ENCODE measurements at places on chromosomes 3 and 15.

- no peak for DNase-seq
Measured at GRCh38 chr3:128307781-128308469, 154.6 kb downstream of the EEFSEC start.

- DNase-seq: no peak
Measured at GRCh38 chr3:3110299-3110630, at the start of gene IL5RA. Gene IL5RA, minus strand, starts transcription at chr3:3110374. Its CDS starts 5,390 bp downstream, at chr3:3104984.

- DNase-seq: no peak
Measured at GRCh38 chr15:31160740-31161495, 59.4 kb upstream of the TRPM1 start.

DNA sequence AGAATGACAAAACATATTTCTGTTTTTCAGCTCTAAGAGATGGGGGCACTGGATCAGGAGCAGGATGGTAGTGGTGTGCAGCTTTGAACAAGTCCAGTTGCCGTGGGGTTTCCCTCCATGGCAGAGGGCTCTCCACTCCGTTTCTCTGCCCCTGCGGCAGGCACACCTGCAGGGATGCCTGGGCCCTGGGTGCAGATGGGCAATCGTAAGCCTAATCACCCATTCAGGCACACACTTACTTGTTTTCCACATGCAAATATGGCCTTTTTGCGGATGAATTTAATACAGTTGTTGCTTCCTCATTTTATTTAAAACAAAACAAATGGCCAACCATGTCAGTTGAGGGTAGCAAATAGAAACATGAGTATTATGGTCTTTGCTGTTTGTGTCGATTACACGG, 85.1 kb downstream of the LPP start:
- no peak for DNase-seq

- no peak for DNase-seq
Measured at GRCh38 chr3:190183121-190183520, 62.4 kb upstream of the P3H2 start.

DNA sequence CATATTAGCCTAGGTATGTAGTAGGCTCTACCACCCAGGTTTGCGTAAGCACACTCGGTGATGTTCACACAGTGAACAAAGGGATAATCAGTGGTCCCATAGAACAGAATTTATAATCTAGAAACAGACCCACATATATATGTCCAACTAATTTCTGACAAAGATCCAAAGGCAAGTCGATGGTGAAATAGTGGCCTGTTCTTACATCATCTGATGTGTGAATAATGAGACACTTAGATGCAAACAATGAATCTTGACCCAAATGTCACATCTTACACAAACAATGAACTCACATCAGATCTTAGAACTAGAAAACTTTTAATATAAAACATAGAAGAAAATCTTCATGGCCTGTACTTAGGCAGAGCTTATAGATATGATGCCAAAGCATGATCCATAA, 17.6 kb upstream of the TM2D3 start:
- DNase-seq: no peak

GRCh38 chr15:35671197-35671596, 125.2 kb upstream of the DPH6 start:
- no peak for DNase-seq

DNA sequence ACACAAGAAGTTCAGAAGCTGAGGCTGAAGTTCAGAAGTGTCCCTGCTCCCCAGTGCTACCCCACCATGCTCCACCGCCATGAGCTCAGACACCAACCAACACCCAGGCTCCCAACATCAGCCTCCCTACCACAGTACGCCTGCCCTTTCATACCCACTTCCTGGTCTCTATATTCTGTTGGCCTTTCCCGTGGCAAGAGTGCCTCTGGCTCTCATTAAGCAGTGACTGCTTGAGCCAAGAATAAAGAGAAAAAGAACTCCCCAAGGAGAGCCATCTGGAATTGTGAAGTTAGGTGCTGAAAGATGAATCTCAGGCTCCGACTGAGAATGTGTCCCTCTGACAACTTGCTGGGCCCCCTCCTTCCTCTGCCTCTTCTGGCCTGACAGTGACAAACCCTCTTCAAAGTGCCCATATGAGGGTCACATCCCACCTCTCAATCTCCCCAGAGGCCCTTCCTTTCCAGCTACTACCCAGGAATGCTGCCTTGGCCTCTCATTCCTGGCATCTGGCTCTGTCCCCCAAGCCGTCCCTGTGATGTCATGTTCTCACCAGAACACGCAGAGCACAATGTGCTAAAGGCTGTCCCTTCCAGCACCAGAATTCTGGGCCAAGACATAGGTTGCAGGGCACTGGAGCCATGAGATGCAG, 306.8 kb downstream of the NTRK3 start:
- no peak for DNase-seq

- no peak for DNase-seq
Measured at GRCh38 chr3:89144080-89144479, 36.7 kb downstream of the EPHA3 start.

- DNase-seq: no peak
Measured at GRCh38 chr15:85766001-85766831, 28.5 kb downstream of the KLHL25 start.

DNA sequence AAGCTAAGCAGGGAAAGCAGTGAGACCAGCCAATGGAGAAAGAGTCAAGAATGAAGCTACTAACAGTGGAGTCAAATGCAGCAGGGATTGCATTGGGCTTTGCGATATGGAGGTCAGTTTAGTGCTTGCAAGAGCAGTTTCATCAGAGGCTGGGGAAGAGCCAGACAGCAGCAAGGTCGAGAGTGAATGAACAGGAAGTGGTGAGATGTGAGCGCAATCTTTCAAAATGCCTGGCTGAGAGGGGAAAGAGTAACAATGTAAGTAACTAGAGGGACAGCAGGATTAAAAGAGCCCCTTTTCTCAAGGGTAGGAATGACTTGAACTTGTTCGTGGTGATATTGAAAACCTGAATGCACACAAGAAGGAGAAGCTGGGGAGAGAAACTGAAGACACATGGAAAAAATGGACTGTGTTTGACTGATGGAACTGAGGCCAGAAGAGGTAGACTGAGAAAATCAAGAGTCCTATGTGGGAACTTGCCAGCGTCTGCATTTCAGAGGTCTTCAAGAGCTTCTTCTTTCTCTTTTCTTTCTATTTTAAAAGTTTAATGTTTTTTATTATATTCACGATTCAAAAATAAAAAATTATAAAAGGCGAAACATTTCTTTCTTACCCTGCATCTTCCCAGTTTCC, 30.6 kb upstream of the GPR160 start:
- DNase-seq: peak; percentile 85

GRCh38 chr3:29430558-29430971, 149.7 kb downstream of the RBMS3 start:
- DNase-seq: no peak

DNA sequence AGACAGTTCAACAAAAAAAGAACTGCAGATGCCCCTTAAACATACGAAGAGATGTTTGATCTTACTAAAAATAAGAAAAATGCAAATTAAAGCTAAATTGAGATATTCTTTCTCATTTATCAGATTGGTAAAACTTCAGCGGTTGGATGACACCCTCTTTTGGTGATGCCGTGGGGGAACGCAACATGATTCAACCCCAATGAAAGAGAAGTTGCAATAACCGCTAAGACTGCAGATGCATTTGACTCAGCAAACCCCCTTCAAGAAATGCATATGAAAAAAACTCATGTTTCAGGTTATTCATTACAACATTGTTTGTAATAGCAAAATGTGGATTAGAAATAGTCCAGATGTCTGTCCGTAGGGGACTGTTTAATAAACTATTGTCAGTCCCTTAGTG, 3.6 kb downstream of the KLHL6 start:
- no peak for DNase-seq

DNA sequence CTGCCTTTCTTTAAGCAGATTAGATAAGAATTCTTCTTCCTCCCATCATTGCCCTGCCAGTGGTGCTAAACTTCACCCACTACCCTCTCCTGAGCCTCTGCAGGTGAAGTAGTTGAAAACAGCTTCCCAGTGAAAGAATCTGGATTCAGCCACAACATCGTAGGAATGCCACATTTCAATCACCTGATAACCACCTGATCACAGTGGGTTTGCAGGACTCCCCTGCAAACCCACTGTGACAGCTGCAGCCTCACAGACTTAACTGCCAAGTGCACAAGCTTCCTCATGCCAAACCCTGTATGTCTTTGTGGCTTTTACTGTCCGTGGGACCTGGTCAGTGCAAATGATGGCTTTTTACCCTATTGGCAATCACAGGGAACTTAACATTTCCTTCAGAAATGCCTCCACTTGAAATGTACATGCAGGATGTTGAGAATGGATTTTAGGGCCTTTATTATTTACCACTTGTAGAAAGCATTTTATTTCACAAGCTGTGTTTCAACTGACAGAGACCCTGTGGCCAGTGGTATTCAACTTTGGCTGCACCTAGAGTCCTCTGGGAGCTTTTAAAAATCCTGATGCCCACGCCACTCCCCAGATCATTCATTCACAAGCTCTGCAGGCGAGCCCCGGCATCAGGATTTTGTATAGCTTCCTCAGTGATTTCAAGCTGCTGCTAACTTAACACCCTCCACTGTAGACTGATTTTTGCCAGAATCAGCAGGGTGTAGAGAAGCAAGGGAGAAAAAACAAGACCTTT, 49.1 kb downstream of the OXNAD1 start:
- DNase-seq: no peak

DNA sequence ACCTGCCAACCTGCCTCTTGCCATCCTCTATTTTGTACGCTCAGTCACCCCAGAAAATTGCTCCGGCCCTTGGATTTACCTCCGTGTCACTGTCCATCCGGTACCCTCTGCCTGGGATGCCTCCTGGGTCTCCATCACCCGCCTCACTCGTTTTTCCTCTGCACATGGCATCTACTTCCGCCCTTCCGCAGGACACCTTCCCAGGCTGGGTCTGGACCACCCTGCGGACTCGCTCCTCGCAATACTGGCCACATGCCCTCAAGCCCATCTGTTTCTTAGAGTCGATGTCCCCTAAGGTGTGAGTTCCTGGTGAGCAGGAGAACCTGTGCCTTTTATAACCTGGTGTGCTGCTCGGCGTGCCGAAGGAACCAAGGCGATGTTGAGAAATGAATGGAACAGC, 58.5 kb downstream of the APBA2 start:
- DNase-seq: no peak

DNA sequence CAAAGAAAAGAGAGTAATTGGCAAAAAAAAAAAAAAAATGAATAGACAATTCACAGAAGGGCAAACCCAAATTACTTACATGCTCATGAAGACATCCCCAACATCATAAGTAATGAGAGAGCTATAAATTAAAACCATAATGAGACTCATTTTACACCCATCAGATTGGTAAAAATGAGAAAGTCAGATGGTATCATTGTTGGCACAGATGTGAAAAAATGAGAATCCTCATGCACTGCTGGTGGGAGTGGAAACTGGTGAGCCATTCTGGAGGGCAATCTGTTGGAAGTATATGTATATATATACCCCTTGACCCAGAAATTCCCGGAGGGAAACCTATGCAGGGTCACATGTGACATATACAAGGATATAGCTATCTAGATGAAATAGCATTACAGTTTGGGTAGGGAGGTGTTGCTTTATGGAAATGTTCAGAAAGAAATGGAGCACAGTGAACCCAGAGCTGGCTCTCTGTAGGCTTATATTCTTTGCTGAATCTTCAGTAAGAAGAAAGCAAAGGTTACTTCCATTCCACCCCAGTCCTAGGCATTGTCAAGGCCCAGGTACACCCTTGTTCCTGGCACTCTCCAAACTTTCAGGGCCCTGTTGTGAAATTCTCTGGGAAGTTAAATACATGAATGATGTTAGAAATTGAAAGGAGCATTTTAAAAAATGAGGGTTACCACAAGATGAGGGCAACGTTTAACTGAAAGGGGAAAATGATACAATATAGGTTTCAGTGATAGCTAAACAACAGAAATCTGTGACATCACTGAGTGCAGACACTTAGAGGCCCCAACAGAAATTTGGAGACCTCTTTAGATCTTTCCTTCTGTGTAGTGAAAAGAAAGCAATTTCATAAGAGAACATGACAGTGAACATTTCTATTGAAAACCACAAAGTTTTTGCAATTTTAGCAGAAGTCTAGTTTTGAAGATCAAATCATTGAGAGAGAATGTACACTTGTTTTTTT, 132.7 kb upstream of the TPRG1 start:
- peak; percentile 24 for DNase-seq

DNA sequence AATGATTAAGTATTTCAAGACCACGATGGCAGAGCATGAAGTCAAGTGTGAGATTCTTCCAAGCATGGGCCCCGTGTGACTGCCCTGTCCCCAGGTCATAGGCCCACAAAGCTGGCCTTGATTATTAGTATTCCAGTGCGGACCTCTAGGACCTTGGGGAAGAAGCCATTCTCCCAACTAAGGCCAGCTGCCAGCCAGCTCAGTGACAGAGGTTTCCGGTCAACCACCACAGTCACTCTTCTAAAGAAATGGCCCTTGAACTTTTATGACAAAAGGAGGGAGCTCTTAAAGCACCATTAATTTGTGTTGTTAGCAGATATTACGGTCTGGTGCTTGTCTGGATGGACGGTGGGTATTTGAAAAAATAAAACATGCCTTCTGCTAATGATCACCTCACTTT, 28.0 kb downstream of the FAM3D start:
- no peak for DNase-seq

DNA sequence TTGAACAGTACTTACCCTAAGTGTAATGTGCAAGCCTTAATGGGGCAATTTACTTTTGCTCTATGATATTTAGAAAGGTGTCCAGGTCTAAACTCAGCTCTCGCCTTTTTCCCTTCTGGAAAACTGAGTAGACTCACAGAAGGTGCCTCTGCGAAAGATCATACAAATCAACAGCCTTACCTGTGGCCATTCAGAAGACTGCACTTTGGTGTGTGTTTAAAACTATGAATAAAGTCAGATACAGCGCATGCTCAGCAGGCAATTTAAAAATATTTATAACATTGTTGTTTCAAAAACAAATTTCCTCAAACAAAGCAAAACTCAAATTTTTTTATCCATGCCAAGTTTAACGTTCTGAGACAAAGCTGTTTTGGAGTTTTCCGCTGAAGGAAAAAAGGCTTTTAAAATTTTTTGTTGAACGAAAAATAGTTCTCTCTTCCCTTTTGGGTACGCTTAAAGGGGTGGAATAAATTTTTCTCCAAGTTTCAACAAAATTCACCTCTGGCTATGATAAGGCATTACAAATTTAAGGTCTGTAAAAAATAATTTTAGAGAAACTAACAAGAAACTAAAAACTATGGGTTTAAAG, 156.3 kb downstream of the TIGIT start:
- no peak for DNase-seq

Data from Kasumi-1 (cell line).